ENCODE measurements at places on chromosomes 4 and X.

DNA sequence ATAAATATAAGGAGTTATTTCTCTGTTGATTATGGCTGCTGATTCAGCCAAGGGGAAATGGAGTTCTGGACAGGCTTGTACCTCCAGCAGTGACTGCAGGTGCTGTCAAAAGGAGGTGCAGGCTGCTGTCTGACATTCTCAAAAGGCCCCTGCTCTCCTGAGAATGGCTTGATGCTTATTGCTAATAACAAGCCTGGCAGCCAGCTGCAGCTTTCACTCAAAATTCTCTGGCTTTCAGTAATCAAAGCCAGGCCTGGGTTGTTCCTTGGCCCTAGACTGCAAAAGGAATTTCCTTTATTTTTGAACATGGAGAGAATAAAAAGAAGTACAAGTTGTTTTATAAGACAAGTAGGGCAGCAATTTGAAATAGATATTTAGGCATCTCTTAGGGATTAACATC lies 575.9 kb downstream of the MID1IP1 start:
- DNase-seq: no peak

DNA sequence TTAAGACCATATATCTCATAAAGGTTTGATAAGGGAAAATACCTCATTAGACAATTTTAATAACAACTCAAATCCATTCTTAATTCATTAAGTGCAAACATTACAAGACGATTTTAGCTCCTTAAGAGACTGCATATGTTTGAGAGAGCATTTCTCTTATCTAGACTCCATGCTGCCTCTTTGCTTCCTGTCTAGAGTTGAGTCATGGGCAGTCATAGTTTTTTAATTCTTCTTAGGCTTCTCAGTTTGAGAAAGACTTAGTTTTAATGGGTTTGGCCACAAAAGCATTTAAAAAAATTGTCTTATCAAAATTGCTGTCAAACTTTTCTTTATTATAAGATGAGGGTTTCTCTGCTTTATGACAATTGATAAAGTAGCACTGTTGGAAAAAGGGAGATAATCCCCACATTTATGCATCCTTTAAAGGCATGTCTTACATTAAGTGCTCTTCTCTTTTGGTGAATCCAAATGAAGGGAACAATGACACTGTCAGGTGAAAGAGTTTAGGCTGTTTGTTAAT lies 713.4 kb downstream of the PCDH18 start:
- DNase-seq: no peak

- DNase-seq: no peak
These were observed 19.9 kb downstream of the SEPTIN11 start for GRCh38 chr4:76969495-76969894.

- DNase-seq: no peak
These were observed 877 bp upstream of the SLC16A2 start for GRCh38 chrX:74420196-74421035.

GRCh38 chr4:71261633-71262121 lies 77.1 kb upstream of the SLC4A4 start:
- DNase-seq: no peak

DNA sequence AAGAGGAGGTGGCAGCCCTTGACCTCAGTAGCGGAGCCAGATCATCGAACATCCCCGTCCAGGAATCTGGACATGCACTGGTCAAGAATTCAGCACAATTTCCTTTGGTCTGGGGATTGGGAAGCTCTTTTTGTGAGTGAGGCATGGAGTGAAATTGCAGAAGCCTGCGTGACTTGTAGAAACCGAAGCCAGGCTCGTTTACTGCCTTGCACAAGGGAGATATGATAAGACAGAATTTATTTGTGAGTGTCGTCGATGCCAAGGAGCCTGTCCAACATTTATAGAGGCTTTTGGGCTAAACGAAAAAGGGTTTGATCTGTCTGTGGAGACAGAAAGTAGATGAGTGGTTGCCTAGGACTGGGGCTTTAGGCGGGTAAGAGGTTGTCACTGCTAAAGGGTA lies 50.6 kb downstream of the TBL1X start:
- no peak for DNase-seq

DNA sequence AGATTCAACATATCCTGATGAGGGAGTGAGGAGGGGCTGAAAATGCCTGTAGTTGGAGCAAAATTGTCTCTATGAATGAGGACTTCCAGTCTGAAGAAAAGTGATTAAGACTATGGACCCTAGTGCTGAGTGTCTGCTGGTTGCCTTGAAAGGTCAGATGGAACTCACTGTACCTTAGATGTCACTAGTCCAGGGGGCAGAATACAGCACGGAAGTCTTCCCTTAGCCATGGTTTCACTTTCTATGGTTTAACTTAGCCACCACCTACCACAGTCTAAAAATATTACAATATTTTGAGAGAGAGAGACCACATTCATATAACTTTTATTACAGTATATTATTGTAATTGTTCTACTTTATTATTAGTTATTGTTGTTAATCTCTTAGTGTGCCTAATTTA lies 223.1 kb downstream of the FMR1NB start:
- no peak for DNase-seq

GRCh38 chr4:602559-602942 lies 22.8 kb upstream of the PDE6B start:
- DNase-seq: peak; percentile 63

DNA sequence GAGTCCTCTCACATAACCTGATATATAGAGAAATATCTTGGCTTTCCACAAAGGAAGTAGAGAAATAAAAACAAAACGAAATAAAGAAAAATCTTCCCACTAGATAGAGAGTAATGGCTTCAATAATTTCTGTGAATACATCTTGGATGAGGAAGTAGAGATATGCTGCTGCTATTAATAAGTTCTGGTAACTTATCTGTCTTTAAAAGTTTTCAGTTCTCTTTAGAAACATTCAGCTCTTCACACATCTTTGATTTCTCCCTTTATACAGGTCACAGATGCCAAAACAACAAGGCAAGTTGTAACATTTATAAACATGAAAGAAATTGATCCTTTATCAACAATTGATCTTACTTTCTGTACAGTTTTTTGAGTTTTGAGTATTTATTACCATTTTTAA lies 615.8 kb downstream of the TRAM1L1 start:
- DNase-seq: no peak

GRCh38 chr4:57333684-57334083 lies 223.5 kb upstream of the IGFBP7 start:
- DNase-seq: no peak

- DNase-seq: no peak
These were observed 82.8 kb downstream of the CHIC2 start for GRCh38 chr4:53981567-53981966.

- DNase-seq: no peak
These were observed 2246.0 kb downstream of the ARAP2 start for GRCh38 chr4:33998291-33998690.

- DNase-seq: no peak
These were observed 2295.4 kb downstream of the ARAP2 start for GRCh38 chr4:33948921-33949320.

DNA sequence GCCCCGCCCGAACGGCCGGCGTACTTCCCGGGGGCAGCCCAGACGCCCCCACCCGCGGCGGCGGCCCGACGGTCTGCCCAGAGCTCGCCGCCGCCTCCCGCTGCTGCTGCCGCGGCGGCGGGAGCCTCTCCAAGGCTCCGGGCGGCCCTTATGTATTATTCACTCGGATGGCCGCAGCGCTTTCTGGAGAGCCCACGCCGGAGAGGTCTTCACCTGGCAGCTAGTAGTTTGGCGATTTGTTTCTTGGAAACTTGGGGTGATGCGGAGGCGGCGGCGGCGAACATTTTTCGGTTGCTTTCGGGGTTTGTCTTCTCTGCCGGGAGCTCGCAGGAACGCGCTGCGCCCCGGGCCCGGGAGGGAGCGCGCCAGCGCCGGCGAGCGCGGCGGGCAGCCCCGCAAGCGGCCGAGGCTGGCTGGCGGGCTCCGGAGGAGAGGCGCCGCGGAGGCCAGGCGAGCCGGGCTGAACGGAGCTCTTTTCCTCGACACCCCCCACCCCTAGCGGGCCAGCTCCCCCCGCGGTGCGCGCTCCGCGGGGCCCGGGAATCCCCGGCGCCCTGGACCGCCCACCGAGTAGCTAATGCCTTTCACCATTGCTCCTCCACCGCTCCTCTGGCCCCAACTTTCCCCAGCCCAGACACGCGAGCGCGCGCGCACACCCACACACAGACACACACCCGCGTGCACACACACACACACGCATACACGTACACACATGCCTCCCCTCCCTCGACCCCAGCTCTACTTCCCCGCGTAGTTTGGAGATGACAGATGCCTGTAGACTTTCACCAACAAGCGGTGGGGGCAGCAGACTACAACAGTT lies 113.5 kb downstream of the DHX15 start:
- no peak for DNase-seq

GRCh38 chr4:38382520-38382919 lies 281.5 kb upstream of the KLF3 start:
- no peak for DNase-seq

All from activated naive CD4-positive, alpha-beta T cell treated with anti-CD3 and anti-CD28 coated beads, Interleukin-2, amount 50 U/mL, for 72 hours (primary cell).